ENCODE measurements at places on chromosomes 5 and 9.

GRCh38 chr5:124587280-124587679, 159.2 kb downstream of the ZNF608 start:
- no peak for DNase-seq

GRCh38 chr5:27502236-27502635, 463.9 kb upstream of the CDH9 start:
- no peak for DNase-seq

GRCh38 chr5:58543723-58544122, 39.2 kb upstream of the RAB3C start:
- DNase-seq, result no peak

DNA sequence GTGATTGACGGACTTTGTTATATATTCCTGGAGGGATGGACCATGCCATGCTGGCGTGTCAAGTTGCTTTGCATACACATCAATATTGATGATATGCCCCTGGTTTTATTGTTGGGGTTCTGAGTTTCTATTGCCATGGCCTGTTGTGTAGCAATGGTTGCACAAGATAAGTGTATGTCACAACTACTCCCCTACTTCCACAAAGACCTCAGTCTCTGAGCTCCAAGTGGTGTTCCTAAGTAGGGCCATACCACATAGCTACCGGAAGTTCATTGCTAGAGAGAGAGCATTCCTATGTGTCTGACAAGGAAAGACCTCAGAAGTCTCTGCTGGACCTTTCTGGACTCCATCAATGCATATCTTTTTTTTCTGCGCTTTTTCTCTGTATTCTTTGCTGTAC, 19.8 kb downstream of the TXNDC8 start:
- no peak for DNase-seq

DNA sequence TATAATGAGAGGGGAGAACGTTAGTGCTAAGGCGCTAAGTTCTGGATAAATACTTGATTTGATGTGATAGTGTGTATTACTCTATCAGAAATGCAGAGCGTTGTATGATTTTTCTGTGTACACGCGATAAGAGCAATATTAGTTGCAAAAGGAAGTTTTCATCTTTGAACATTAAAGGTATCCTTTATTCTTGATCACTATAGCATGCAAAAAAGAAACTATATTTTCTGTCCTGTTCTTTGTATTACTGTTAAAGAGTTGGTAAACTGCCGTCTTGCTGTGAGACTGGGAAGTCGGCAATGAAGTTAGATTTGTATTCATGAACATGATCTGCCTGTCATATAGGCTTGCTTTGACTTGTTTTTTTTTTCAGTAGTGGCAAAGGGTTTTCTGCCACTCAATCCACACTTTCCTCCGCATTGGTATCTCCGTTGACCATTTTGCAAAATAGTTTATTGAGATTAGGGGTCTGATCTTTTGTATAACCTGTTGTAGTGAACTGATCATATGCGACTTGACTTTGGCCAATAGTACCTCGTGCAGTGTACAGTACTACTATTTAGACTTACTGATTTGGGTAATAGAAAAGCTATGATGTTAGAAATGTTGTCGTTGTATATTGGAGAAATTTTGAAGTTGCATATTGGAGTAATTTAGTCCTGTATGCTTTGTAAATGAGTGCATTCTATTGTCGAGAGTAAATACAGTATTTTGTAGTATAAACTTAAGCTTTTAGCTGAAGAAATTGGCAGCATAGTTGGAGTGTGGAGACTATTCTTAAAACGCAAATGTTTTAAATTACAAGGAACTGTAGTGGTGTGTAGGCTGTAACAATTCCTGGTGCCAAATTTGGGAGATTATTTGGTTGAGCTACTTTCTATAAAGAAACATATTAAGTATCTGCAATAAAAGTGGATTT, 1.7 kb downstream of the DENND4C start:
- no peak for DNase-seq

DNA sequence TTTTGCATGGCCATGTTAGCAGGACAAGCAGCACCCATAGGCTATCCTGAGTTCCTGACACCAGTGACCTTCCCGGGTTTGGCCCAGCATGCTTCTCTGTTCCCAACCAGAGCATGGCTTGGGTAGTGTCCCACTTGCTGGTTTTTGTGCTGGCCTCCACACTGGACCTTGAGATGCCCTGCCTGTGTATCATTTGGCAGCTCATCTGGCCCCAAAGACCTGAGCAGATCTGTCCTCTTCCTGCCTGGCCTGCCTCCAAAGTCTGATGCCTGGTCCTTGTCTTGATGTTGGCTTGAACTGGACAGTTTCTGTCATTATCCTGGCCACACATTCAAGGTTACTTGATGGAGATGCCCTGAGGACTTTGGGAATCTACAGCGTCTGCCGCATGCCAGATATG, 590.7 kb upstream of the KLF4 start:
- no peak for DNase-seq

- DNase-seq, result peak; percentile 93
These were observed at the start of gene FANCC for GRCh38 chr9:95317119-95317892. FANCC (minus strand) TSS chr9:95317709; CDS start chr9:95249291, 68,418 bp downstream.

- no peak for DNase-seq
These were observed 765.2 kb upstream of the NUDT12 start for GRCh38 chr5:104327801-104328200.

GRCh38 chr9:95793924-95794828, 81.3 kb upstream of the ERCC6L2 start:
- DNase-seq, result no peak

- DNase-seq, result no peak
These were observed 27.7 kb upstream of the CDC23 start for GRCh38 chr5:138240650-138241385.

DNA sequence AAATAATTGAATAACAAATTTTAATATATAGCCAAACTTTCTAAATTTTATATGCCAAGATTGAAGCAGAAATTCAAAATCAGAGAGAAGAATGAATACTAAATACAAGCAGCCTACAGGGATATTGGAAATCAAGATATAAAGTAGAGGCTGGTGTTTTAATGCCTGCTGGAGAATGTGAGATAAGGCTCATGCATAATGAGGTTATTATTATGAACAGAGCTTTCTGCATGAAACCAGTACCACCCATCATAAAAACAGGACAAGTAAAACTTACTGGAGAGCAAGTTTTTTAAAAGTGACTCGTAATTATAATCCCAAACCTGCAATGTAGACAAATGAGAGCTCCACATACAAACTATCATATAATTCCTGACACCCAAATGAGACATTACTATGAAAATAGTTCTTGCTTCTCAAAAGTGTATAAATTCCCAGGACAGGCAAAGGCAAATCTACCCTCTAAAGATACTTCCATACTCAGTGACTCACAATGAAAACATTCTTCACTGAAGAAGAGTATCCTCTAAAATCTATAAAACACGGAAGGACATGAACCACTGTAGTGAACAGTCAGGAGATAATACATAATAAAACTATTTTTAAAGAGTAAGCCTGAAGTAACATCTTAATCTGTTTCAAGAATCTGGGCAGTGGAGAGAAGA, 532.0 kb upstream of the GRAMD2B start:
- no peak for DNase-seq

DNA sequence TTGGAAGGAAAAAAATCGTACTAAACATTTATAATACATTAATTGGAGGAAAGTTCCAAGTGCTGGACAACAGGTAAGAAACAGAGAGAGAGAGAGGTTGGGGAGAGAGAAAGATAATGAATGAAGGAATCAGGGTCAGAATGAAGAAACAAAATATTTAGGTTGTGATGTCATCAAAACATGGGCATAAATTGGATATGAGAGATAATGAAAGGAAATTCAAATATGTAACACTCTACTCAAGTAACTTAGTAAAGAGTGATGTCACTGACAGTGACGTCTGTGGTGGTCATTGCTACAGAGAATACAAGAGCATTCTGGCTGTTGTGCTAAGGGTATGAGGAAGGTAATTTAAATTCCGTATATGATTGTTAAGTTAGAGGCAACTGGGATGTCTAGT, 543.4 kb upstream of the COX7C start:
- no peak for DNase-seq

DNA sequence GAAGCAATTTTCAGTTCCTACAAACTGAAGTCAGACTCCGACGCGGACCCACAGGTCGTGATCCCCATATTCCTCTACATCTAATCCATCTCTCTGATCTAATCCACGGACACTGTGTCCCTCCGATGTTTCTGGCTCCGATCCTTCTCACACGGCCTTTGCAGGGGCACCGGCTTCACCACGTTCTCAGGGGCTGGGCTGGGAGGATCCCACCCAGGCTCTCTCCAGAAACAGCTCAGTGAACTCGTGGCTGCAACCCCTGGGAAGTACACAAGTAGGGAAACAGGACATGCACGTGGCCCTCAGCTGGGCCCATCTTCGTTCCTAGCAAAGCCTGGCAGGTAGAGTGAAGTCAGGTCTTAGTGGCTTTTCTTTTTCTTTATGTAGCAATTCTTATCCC, 49.1 kb upstream of the OLFM1 start:
- DNase-seq, result no peak

- DNase-seq, result no peak
These were observed 154.1 kb upstream of the TAS2R1 start for GRCh38 chr5:9784231-9784630.

- DNase-seq, result no peak
These were observed 267.7 kb downstream of the FANCC start for GRCh38 chr9:95049761-95050160.

- no peak for DNase-seq
These were observed 66.1 kb downstream of the PAX5 start for GRCh38 chr9:36967997-36968396.

- no peak for DNase-seq
These were observed 80.2 kb upstream of the MIER3 start for GRCh38 chr5:57032151-57032551.

DNA sequence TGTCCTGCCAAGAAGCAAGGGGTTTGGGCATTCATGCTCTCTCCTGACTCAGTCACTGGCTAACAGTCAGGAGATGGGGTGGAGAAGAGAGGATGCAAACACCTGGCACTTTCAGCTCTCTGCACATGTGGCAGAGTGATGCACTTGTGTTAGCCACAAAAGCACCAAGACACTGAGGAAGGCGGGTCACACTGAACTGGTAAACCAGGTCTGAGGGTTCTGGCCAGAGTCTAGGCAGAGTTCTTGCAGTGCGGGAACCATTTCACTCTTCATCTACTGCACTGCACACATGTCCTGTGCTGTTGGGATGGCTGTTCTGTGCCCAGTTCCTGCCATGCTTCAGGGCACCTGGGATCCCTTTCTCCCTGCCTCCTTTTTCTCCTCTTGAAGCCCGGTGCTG, 157.1 kb upstream of the GDNF start:
- DNase-seq, result no peak

DNA sequence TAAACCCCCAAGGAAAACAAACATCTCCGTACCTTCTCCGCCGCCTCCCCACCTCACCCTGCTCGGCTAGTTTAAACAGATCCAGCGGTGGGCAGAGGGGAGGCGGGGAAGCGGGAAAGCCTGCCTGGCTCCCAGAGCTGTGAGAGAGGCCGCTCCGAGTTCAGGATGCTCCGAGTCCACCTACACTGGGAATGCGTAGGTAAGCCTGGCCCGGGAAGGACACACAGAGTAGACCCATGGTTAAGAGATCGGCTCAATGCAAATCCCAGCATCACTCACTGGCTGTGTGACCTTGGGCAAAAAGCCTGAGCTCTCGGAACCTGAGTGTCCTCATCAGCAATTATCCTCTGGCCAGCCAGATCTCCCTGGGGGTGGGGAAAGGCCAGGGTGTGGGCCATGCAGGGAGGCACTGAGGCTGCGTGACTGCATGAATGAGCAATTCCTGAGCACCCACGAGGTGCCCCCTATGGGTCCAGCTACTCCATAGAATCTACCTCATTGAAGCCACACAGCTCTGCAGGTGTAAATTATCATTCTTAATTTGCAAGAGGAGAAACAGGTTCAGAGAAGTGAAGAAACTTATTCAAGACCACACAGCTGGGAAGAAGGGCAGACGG, 30.5 kb upstream of the LMX1B start:
- no peak for DNase-seq

DNA sequence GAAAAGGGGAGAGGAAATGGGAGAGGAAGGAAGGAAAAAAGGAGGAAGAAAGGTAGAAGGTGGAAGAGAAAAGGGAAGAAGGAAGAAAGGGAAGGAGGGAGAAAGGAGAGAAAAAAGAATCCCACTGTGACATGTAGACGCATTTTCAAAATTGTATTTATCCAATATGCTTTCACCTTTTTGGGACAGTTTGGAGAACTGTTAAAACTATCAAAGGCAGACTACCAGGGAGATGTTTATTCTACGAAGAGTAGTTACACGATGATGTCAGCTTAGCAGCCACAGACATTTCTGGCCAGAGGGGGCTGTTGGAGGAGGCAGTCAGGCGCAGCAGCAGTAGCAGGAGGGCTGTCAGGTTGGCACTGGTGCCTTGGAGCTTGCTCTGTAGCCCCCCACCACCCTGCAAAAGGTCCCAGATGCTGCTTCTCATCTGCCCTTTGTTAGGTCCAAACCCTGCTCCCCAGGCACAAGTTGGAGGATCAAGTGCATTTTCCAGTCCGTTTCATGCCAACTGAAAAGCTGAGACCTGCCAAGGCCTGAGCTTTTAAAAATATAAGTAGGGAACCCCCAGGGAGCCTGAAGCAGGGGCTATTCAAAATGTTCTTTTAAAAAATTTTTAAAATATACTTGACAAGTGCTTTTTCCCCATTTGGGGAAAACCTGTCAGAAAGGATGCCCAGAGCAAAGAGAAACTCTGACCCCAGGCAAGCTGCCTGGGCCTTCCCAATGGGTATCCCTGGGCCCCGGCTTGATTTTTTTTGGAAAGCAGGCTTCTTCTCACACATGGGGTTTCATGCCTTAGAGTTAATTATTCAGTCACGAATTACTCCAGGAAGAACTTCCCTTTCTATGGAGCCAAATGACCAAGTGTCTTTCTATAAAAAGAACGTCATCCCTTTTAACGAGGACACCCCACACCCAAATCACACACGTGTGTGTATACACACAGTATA, 203.3 kb downstream of the SLIT3 start:
- no peak for DNase-seq

GRCh38 chr5:171845040-171845630, 59.5 kb downstream of the SMIM23 start:
- no peak for DNase-seq

- no peak for DNase-seq
These were observed 66.2 kb downstream of the PLPPR1 start for GRCh38 chr9:101094686-101095085.

- no peak for DNase-seq
These were observed 172.5 kb upstream of the PTPRD start for GRCh38 chr9:10785255-10785654.

- DNase-seq, result no peak
These were observed 55.0 kb upstream of the CPLX2 start for GRCh38 chr5:175816348-175816747.

- no peak for DNase-seq
These were observed 2.8 kb downstream of the ATP6V1G1 start for GRCh38 chr9:114590328-114590727.

DNA sequence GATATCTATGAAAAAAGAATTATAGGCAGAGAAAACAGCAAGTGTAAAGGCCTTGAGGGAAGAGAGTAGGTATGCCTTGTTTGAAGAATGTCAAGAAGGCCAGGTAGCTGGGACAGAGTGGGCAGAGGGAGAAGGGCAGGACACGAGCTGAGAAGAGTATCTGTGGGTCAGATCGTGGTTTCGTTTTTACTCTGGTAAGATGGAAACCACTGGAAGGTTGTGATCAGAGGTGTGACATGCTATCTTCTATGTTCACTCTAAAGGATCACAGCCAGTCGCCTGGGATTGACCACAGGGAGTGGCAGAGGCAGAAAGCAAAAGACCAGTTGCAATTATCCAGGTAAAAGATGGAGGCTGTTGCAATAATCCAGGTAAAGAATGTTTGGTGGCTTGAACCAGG, 12.6 kb upstream of the ARHGAP26 start:
- no peak for DNase-seq
